ENCODE measurements at places on chromosomes 16 and 17.
A peak's percentile ranks its signal among the peaks of the same experiment; 100 is the strongest.

DNA sequence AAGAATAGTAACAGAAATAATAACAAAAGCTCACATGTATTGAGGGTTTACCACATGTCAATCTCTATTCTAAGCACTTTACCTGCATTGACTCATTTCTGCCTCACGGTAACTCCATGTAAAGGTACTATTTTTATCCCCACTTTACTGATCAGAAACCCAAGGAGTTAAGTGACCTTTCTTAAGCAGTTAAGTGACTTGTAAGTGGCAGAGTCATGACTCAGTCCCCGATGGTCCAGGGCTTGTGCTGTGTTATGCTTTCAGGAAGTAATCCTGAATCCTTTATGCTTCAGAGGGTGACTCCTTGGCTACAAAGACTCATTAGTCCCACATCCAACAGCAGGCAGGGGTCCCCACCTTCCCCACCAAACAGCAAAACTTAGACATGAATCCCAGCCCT lies 66.5 kb downstream of the MRM1 start:
- DNase-seq: no peak

DNA sequence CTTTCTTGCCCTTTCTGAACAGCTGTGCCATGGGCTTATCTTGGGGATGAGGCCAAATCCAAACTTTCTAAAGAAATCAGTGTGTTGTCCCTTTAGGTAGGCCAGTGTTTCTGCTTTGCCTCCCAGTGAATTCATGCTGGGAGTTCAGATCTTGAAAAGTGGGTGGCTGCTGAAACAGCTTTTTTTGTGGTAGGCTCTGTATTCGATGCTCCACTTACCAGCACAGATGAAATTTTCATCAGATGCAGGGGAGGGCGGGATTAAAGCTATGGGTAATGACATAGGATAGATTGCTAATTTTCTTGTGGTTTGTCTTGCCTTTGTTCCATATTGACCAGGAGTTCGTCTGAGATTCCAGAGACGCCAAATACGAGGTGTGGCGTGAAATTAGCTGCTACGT lies 2.8 kb downstream of the SOCS7 start:
- DNase-seq: no peak

DNA sequence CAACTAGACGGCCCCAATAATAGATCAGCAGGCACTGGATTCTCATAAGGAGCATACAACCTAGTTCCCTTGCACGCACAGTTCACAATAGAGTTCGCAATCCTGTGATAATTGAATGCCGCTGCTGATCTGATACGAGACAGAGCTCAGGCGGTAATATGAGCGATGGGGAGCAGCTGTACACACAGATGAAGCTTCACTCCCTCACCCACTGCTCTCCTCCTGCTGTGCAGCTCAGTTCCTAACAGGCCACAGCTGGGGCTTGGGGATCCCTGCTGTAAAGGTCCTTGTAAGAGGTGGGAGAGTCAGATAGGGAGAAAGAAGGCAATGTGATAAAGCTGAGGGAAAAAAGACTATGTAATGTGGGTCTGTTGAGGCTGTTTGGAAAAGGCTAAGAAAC lies 577.5 kb downstream of the RBFOX1 start:
- no peak for DNase-seq

GRCh38 chr17:40975516-40975915 lies 8.6 kb downstream of the KRT40 start:
- no peak for DNase-seq

GRCh38 chr17:47317119-47317518 lies 6.6 kb upstream of the EFCAB13 start:
- DNase-seq: no peak

DNA sequence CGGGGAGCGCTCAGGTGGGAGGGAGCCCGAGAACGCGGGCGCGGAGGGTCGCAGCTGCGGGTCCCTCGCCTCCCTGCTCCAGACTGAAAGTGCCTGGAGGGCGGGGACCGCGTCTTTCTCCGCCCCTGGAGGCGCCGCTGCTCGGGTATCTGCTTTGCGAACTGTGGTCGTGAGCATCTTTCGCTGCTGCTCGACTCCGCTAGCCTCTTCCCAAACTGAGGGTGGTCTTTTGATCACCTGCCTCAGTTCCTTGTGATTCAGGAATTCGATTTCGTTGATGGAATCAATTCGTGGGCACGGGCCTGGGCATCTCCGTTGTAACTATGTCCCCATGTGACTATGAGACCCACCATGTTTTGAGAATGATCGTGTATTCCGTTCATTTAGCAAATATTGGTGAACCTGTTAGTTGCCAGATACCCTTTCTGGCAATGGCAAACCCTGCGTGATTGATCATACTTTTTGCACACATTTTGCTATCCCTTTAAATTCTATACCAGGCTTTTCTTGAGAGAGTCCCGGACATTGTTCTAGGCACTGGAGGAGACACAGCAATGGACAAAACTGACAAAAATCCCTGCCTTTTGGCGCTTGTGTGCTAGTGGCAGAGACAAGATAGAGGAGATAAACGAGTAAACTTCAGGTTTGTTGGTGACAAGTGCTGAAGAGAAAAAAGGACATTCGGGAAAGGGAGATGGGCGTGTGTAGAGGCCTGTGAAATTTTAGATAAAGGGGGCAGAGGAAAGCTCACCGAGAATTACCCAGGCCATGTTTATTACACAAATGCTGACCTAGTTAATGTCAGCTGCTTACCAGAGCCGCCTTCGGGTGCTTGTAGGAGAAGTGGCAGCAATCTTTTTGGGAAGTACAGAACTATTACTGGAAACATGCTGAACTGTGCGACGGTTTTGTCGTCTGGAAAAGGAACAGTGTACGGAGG lies 948 bp downstream of the UTP18 start:
- no peak for DNase-seq

DNA sequence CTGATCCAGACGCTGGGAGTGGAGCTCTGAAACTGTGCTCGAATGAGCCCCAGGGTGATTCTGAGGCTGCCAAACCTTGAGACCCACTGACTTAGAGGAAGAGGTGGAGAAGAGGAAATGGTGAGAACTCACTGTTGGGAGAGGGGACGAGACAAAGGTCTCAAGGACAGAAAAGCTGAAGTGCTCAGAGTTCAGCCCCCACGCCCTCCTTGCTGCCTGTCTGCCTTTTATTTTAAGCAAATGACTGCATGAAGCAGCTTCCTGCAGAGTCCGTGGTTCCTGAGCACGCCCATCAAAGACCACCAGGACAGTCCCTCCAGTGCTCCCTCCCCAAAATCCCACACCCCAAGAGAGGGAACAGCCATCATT lies 20.4 kb downstream of the COTL1 start:
- DNase-seq: no peak

- no peak for DNase-seq
These were observed 682 bp downstream of the XAF1 start for GRCh38 chr17:6756425-6757031.

DNA sequence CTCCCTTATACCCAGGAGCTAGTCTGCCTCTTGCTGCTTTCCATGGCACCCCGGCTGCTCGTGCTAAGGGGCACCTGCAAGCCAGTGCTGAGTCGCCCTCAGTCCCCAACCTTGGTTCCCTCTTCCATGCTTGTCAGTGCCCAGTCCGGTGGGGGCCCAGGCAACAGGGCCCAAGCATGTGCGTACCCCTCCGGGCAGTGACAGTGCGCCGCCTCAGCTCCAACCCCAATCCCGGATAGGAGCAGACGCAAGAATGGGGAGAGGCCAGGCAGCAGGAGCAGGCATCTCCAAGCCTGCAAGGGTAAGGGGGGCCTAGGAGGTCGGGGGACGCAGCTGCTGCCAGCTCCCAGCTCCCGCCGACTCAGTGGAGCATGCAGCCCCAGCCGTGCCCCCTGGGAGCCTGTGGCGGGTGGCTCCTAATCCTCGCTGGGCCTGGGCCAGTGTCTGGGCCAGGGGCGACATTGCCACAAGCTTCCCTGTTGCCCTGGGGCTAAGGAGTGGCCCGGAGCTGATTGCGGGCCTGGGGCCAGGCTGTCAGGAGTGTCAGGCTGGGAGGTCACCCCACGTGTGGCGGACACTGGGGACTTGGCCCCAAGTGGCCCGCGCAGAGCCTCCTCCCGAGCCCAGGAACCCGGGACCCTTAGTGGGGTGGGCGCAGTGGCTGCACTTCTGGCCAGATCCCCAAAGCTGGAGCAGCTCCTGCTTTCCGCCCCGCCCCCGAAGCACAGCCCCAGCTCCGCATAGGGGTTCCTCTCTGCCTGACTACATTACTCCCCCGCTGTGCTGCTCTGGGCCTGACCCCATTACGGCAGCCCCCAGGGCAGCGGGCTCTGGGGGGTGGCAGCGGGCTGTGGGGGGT lies 9.8 kb downstream of the CPD start:
- DNase-seq: no peak

DNA sequence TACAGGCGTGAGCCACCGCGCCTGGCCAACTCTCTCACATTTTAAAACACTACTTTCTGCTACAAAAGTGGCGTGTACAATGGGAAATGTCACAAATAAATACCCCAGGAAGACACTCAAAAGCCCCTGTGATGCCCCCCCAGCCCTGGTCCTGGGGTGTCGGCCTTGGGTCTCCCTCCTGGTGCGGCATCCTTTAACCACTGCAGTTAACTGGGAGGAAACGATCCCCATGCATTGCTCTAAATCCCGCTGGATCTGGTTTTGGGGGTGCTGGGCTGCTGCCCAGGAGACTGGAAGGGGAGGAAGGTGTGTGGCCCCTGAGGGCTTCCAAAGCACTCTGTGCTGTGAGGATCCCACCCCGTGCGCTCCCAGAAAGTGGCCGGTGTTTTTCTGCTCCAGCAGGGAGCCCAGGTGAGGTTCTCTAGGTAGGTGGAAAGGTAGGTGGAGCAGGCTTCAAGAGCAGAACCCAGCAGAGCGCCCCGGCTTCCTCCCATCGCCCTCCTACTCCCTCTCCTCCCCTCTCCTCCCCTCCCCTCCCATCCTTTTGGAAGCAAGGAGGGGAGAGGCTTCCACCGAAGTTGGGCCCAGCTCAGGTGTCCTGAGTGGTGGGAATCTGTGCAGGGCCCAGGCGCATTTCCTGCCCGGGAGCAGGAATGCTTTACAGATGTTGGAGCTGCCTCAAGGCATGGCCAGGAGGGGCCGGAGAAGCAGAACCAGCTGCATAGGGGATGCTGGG lies 363.3 kb downstream of the SEC14L1 start:
- DNase-seq: no peak

DNA sequence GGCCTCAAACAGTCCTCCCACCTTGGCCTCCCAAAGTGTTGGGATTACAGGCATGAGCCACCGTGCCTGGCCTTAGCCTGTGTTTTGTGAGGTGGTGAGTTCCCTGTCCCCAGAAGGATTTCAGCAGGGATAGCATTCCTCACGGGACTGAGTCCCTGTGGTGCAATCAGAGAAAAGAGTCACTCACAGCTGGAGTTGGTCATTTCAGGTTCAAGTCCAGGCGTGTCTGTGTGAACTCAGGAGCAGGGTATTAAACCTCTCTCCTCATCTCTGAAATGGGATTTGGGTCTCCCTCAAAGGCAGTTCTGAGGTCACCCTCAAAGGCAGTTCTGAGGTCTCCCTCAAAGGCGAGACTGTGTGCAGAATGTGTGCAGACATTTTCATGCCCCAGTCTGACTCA lies 28.6 kb downstream of the NPTX1 start:
- DNase-seq: no peak

DNA sequence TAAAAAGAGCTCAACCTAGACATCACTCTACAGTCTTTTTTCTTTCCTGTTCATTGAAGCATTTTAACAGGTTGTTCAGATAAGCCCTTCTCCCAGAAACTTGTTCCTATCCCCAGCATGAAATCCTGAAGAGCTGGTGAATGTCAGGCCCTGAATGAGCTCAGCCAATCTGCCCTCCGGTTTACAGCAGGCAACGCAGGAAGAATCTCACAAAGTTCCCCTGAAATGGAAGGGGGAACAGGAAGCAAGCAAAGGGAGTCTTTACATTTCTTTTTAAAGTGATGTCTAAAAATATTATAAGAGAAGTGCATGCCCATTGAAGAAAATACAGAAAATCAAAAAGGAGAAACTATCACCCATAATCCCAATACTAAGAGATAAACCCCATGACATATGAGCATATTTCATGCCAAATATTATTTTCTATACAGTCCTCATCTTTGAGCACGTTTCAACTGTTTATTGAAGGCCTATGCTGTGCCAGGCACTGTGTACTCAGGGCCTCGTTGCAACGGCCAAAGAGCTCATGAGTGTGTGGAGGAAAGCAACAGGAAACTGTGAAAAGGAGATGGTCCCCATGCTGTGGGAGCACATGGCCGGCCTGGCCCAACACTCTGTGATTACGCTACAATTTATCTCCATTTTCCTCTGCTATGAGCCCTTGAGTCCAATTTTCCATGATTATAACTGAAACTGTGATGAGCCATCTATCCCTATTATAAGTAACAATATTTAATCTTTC lies 5.7 kb downstream of the TK2 start:
- DNase-seq: no peak

GRCh38 chr16:85752511-85753420 lies 1.9 kb upstream of the C16orf74 start:
- DNase-seq: peak; percentile 44

- no peak for DNase-seq
These were observed 16.8 kb downstream of the B9D1 start for GRCh38 chr17:19345486-19346350.

DNA sequence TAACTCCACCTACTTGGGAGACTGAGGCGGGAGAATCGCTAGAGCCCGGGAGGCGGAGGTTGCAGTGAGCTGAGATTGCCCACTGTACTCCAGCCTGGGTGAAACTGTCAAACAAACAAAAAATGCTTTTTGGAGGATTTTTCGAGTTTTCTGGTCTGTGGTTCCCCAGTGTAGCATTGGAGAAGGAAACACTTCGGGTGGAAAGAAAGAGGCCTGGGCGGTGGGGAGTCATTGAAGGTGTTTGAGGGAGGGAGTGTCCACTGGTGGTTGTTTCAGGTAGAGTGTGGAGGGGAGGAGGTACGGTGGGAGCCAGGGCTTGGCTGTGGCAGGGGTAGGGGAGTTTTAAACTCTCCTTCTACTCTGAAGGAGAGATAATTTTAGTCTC lies 1.2 kb downstream of the RNF213 start:
- DNase-seq: no peak

- DNase-seq: no peak
These were observed 305.2 kb downstream of the SEC14L1 start for GRCh38 chr17:77445760-77446532.

DNA sequence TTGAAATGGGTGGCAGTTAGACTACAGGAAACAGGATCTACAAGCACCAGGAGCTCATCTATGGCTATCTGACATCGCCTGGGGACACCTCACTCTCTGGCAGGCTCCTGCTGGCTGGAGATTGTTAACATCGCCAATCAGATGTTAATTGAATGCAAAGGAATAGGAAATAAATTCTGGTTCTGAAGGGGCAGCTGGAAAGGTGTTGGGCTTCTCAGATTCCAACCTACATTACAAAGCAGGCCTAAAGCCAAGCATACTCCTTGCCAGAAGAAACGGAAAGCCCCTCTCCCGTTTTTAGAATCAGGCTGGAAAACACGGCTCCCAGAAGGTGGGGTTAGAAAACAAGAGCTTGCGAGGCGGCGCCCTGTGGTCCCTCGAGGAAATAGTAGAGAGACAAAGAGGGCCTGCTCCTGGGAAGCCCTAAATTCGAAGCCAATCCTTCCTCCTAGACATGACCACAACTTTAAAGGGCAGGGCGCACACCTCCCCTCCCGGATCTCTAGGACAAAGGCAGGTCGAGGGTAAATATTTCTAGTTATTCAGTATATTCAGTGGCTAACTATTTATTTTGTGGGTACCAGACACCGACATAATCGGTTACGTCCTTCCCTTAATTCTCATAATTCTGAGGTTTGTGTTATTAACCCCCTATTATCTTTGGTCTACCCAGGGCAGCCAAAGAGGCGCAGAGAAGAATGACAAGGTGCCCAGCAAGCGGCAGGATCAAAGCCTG lies 763 bp upstream of the TOM1L1 start:
- DNase-seq: no peak

All from HCEC 1CT (cell line).